ENCODE measurements at places on chromosomes 12 and 14. TPM values are rescaled to one million over a fixed set of nuclear protein-coding genes. Genes with fewer than 3 reads are reported as not detected.
A peak's percentile ranks its signal among the peaks of the same experiment; 100 is the strongest.

Gene ESRRB
- total RNA-seq, result not detected

Gene ALDH1L2
- 0.14 TPM for total RNA-seq

DNA sequence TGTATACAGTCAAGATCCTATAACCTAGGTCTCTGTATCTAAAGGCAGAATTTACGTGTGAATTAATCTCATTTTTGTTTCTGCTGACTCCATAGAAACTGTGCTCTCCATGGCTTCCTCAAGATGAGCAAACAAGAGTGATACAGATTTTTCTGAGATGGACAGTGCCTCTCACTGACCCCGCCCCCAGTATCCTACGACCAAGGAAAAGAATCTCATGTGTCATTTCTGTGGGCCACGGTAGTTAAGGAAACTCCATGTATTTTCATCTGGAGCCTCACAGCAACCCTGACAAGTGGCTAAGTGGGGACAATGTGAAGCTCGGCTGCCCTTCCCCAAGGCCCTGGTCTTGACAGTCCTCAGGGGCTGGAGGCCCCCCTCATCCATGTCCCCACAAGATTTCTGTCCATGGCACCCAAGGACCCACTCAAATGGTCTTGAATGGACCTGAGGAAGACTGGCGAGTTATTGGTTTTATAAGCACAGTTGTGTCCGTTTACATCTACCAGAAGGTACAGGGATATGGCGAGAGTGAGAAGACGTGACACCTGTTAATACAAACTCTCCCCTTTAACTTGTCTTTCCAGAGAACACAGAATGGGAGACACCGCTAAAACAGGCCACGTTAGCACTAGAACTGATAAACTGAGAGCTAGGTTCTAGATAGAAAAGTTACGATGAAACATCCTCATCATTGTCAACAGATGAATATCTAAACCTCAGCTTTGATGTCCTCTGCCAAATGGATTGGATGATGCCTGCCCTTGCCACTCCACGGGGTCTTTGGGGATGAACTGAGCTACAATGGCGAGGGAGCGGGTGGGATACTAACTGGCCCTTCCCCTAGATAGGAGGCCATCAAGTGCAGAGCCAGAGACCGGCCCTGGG lies 108.4 kb upstream of the EGLN3 start:
- no peak for DNase-seq

DNA sequence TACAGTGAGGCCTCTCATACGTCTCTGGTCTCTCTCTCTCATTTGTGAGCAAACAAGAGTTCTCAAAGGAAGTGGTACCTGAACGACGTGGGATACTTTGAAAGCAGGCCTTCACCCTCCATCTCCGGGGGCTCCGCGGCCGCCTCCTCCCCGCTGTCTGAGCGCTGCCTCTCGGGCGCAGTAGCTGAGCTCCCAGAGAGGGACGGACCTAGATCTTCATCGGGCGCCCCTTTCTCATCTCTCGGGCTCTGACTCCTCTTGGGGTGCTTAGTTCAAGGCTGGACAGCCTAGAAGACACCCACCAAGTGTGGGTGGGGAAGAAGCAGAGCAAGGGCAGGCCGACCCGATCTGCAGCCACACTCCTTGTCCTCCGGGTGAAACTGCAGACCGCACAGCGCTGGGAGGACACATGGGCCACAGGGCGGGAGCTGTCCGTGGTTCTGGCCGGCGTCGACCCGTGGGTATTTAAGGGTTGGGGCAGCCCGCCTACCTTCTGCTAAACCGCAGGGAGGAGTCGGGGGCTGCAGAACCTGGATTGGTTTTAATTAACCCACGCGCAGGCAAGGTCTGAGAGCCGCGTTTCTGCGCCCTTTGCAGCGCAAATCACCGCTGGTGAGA lies 92.7 kb downstream of the PAH start:
- peak; percentile 29 for DNase-seq

DNA sequence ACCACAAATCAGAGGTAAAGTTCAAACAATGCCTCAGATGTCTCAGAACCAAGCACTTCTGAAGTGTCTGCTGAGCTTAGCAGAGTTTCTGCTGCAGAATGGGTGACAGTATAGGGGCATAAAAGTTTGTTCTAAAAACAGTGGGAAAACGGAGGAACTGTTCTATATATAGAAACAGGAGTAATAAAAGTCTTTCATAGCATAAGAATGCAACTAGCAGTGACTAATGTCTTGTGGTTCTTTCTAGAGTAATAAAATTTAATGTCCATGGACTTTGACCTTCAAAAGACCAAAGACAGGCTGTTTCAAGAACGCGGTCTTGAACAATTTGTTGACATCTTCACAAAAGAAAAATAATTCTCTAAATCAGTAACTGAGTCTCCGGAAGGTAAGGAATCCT lies 107.5 kb upstream of the FAR2 start:
- no peak for DNase-seq

Measured in activated naive CD8-positive, alpha-beta T cell treated with anti-CD3 and anti-CD28 coated beads, Interleukin-2, amount 10 ng/mL, durations not matched to agents 7 days and 5 days (primary cell).